GM12865 (cell line): ENCODE measurements at places on chromosomes 3 and 15.
A peak's percentile ranks its signal among the peaks of the same experiment; 100 is the strongest.

DNA sequence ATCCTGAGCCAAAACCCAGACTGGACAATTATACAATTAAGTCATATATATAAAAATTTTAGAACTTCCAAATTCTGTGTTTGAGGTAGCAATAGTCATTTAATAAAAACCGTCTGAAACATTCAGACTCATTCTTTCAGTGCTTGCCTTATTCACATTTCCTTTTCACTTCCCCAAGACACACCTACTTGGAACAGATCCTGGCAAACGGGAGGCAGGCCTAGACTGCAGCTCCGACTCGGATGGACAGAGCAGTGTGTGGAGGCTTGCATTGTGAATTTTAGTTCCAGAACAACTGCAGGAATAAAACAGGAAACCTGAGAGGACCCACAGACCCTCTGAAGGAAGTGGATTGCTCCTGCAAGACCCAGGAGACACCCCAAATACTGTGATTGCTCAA, 341.4 kb downstream of the CNTN3 start:
- no peak for DNase-seq

- DNase-seq, result no peak
Measured at GRCh38 chr15:72339777-72340177, 19.8 kb upstream of the CELF6 start.

DNA sequence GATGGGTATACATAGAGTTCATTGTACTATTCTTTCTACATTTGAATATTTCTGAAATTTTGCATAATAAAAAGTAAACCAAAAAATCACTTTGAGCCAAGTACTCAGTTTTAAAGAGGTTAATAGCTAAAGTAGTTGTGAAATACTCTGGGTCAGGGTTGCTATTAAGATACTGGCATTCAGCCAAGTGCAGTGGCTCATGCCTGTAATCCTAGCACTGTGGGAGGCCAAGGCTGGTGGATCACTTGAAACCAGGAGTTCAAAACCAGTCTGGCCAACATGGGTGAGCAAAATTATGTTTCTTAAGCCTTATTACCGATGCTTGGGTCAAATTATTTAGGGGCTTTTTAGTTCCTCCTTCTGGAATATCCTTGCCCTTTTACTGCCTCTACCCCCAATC, 122.0 kb upstream of the MELTF start:
- DNase-seq, result peak; percentile 13

DNA sequence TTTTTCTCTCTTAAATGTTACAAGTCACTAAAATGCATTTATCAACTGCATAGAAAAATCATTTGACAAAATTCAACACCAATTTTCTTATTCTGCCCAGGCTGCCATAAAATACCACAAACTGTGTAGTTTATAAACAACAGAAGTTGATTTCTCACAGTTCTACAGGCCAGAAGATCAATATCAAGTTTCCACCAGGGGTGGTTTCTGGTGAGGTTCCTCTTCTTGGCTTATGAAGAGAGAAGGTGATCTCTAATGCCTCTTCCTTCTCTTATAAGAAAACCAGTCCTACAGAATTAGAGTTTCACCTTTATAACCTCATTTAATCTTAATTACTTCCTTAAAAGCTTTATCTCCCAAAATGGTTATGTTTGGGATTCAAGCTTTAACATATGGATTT, 10.9 kb upstream of the CD200R1L start:
- no peak for DNase-seq

DNA sequence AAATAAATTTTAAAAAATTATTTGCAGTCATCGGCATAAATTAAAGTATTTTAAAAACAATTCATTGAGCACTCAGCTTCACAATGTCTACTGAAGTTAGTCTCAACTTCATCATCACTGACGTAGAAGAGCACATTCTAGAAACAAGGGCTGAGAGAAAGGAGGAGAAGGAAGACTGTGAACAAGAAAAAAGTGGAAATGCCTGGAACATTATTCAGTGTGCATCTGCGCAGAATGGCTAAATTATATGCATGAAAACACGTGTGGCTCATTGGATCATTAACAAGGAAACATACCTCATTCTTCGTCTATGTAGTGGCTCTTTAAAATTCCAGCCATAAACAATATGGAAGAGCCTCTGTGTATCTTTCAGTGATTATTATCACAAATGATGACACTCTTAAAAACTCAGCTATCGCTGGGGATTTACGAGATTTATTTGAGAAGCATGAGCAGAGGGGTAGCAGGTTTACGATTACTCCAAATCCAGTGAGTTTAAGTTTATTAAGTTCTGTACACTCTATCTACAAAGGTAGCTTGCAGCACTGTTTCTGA, 404.2 kb upstream of the CDIN1 start:
- DNase-seq, result no peak

- no peak for DNase-seq
Measured at GRCh38 chr15:89052474-89052873, 35.8 kb upstream of the ABHD2 start.

- no peak for DNase-seq
Measured at GRCh38 chr3:45988804-45989203, 6.8 kb downstream of the FYCO1 start.

DNA sequence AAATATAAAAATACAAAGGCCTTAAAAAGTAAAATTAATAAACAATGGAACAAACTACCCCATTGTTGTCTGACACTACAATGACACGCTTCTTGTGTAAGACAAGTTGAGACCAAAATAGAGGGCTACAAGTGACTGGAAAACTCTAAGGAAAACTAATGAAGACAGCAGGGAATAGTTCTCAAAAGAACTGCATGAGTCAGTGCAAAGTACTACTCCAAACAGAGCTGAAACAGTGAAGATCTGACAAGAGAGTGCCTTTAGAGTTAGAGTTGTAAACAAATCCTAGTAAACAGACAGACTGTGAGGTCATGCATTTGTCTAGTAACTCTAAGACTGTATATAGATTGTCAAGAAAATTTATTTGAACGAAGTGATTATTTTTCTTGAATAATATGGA, 233.9 kb downstream of the BBX start:
- no peak for DNase-seq

GRCh38 chr3:184373422-184373821, 4.6 kb downstream of the THPO start:
- DNase-seq, result no peak

- no peak for DNase-seq
Measured at GRCh38 chr3:67415511-67415910, 238.9 kb downstream of the SUCLG2 start.
